ENCODE measurements at places on chromosomes 3 and 15.

DNA sequence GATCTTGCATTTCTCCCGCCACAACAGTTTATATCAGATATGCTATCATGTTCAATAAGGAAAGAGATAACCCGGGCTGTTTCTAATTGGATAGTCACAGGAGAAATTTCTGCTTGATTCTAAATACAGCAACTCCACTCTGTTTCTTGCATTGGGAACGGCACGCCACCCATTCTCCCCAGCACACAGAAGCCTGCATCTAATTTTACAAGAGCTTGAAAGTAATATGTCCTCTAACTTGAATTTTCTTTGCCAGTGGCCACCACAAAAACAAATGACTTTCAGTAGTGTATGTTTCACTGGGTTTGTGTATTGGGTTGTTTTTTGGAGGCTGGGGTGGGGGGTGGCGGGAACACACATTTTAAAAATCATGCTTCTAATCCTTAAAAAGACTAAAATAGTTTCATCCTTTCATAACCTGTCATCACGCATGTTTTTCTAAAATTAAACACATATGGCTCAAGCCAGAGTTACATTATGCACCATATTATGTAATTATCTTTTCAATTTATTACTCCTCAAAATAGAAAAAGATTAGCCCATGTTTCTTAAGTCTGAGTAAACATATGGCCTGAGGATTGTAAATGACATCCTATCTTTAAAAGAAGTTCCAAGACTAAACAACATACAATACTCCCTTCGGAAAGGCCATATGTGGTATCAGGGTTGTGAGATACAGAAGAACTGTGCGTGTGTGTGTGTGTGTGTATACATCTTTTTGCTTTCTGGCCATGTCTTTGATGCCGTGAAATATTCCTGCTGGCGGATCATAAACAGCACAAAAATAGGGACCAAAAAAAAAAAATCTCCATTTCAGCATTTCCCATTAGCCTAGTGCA, 176.3 kb downstream of the FOXP1 start:
- DNase-seq, result no peak

- DNase-seq, result no peak
These were observed 27.0 kb upstream of the ESYT3 start for GRCh38 chr3:138407236-138407907.

GRCh38 chr3:29555590-29555989, 274.7 kb downstream of the RBMS3 start:
- DNase-seq, result no peak

DNA sequence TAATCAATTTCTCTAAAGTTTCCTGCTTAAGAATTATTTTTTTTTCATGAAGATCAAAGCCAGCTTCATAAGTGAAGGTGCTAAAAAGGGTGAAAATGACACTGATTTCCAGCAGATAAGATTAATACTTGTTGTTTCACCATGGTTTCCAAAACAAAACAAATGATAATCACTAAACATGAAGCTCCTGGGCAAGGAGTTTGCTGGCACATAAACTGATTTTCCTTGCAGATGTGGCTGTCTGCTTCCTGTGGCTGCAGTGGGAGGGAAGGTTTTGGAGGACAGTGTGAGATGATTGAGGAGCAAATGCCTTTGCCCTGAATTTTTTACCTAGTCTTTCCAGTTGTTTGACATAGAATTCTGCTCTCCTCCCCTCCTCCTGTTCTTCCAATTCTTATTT, 228.8 kb downstream of the DIPK2A start:
- no peak for DNase-seq

DNA sequence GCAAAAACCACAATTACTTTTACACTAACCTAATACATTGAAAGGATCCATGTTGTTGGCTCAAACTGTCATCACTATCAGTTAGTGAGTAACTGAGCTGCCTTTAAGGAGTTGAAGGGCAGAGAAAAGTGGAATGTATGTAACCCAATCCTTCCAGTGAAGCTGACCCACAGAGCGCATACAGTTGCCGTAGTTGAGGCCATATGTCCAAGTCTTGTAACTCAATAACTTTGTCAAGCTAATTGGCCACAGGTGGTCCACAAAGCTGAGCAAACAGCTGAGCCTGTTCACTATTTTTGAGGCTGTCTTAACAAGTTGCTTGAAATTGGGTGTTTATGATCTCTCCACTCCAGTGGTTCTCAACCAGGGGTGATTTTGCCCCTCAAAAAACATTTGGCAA, 169.0 kb upstream of the SLC24A5 start:
- no peak for DNase-seq

GRCh38 chr3:152243721-152244516, 24.8 kb upstream of the MBNL1 start:
- DNase-seq, result peak; percentile 32

- DNase-seq, result no peak
These were observed 10.4 kb downstream of the FAM174B start for GRCh38 chr15:92645051-92645631.

- DNase-seq, result no peak
These were observed 285.9 kb downstream of the XXYLT1 start for GRCh38 chr3:194985031-194985578.

DNA sequence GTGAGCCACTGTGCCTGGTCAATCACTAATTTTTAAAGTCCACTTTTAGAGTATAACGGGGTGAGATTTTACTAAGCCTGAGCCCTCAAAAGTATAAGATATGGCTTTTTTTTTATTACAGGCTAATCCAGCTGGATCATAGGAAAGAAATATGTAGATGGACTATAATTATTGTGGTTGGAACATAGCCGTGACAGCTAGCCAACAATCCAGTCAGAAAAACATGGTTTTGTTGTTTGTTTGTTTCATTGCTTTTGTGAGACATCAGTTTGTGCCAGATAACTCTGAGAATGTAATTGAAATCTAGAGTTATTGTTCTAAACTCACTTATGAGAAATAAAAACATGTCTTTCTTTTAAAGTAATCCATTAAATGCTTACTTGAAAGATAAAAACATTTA, 37.3 kb upstream of the ATOSA start:
- DNase-seq, result no peak

DNA sequence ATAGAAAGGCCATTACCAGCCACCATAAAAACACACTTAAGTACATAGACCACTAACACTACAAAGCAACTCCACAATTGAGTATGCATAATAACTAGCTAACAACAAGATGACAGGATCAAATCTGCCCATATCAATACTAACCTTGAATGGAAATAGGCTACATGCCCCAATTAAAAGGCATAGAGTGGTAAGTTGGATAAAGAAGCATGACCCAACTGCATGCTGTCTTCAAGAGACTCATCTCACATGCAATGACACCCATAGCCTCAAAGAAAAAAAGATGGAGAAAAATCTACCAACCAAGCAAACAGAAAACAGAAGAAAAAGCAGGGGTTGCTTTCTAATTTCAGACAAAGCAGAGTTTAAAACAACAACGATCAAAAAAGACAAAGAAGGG, 218.7 kb downstream of the ISL2 start:
- no peak for DNase-seq

- DNase-seq, result no peak
These were observed 28.9 kb upstream of the KLHL6 start for GRCh38 chr3:183584246-183584913.

DNA sequence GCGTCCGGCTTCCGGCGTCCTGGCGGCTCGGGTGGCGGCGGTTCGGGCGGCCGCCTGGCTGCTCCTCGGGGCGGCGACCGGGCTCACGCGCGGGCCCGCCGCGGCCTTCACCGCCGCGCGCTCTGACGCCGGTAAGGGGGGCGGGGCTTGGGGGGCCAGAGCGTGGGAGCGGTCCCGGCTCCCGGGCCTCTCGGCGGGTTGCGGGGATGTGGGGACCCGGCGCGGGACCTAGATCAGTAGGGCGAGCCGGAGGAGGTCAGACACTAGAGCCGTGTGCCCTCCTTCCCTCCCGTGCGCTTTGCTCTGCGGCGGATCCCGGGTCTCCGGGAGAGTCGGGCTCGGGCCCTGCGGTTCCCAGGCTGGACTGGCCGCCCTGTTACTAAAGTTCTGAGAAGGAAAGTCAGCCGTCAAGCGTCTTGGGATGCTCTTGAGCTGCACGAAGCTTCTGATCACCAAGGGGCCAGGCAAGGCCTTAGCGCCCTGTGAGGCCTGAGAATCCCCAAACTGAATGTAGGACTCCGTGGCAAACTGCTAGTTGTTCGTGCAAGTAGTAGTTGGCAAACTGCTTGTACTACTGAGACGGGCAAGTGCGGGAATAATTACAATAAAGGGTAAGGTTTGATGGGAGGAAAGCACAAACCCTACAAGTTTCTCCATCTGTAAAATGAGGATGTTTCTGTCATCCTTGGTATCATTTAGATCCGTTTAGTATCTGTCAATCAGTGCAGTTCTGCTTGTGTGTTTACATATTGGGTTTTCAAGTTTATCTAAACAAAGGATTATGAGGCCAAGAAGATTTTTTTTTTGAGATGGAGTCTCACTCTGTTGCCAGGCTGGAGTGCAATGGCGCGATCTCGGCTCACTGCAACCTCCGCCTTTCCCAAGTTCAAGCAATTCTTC, 587 bp downstream of the PIGX start:
- DNase-seq, result no peak

DNA sequence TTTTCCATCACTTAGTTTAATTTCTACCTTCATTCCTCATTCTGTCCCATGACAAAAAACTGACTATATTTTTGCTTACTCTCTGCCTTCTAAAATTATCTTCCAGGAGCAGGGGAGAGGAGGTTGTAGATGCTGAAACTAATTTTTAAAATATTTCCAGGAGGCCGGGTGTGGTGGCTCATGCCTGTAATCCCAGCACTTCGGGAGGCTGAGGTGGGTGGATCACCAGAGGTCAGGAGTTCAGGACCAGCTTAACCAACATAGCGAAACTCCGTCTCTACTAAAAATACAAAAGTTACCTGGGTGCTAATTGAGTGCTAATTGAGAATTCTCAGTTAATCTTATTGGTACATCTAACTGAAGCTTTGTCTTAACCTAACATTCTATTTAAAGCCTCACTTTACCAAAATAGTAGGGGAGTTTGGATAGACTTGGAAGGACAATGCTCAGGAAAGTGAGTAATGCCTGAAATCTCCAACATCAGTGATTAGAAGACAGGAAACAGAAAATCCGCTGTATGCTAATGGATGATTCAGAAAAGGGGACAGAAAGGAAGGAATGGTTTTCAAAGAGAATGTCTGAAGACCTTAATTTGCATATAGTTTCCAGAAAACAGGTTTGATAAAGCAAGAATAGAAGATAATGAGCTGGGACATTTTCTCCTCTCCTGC, 336.1 kb downstream of the GBE1 start:
- DNase-seq, result no peak

- DNase-seq, result no peak
These were observed 39.4 kb upstream of the WNT5A start for GRCh38 chr3:55526332-55527030.
